ENCODE measurements at places on chromosomes 11 and 22.

DNA sequence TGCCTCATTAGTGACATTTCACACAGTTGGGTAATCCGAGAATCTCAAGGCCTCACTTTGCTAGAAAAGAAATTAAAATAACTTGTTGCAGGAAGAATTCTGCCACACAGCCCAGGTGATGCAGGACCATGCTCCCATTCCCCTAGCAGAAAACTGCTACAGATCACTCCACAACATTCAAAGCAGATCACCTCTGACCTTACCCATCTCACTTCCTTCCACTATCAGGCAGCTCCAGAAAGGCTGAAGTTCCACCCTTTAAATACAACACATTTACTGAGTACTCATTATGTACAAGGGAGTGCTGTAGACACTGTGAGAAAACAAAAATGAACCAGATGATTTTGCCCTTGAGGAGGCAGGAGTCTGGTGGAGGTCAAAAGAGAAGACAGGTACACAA, 231.0 kb downstream of the TTC28 start:
- no peak for DNase-seq

DNA sequence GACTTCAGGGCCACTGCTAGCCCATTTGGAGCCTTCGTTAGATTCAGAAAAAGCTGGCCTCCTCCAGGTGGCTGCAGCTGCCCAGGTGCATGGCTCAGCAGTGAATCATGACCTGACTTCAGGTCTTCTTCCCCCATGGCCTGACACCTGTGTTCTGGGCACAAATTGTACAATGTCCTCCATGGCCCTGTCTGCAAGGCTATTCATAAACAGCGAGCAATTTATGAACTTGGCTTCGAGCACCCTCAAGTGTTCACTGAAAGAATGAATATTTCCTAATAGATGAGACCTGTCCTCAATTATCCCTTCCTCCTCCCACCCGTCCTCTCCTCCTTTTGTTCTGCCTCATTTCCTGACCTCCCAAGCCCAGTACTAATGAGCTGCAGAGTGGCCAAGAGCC, 12.2 kb upstream of the VPS37C start:
- DNase-seq, result no peak

DNA sequence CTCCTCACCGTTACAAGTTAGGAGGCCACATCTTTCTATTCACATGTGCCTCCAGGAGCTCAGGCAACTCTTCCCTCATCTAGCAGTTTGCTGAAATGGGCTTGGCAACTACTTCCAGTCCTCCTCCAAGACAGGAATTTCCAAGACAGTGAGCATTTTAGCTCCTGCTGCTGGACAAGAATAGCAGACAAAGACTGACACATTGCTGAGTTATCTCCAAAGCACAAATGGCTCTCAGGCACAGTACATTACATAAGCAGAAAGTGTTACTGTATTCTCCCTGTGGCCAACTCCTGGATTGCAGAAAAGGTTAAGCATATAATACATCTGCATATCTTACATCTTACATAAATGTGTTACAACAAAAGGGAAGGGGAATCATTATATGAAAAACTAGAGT, 83.2 kb upstream of the POU2AF2 start:
- no peak for DNase-seq

- no peak for DNase-seq
Measured at GRCh38 chr11:67482275-67482826, 475 bp upstream of the AIP start.

- DNase-seq, result no peak
Measured at GRCh38 chr11:128501632-128502549, 85.5 kb downstream of the ETS1 start.

DNA sequence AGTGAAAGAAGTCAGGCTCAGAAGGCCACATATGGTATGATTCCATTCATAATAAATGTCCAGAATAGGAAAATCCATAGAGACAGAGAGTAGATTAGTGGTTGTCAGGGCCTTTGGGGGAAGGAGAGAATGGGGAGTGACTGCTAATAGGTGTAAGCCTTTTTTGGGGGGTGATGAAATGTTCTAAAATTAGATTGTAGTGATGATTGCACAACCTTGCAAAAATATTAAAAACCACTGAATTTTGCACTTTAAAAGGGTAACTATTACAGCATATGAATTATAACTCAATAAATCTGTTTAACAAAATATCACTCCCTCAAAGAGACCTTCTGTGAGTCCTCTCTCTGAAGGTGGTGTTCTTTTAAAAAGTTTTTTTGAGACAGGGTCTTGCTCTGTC, 72.3 kb upstream of the GRK3 start:
- no peak for DNase-seq

DNA sequence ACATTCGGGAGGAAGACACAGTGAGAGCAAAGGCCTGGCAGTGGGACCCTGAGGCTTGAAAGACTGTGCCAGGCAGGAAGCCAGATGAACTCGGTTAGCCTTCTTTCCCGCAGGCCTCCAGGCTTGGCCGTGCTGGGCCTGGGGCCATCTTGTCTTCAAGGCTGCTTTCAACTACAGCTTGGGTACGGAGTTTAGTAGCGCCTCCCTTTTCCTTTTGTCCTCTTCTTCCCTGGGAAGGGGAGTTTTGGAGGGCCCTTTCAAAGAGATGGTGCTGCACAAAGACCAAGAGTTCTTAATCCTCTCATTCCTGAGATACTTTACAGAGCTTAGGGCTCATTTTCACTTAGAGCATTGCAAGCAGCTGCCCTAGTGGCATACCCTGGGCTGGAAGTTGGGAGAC, 87.5 kb downstream of the TP53I11 start:
- no peak for DNase-seq

DNA sequence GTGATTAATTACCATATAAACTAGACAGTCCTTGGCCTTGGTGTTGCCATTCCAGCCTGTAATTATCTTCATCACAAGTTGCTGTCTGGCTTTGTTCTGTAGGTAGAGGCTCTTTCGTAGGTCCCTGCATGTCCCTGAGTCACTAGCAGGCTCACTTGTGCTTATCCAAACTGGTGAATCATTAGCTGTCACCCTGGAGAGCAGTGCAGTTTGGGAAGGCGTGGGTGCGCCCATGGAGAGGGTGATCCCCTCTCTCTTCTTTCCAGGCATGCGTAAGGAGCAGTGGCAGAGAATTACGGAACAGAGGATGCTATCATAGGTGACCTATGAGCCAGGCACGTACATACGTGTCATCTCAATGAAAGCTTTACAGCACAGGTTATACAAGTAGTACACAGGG, 11.0 kb upstream of the EHF start:
- DNase-seq, result no peak

- DNase-seq, result no peak
Measured at GRCh38 chr11:14634813-14635212, 8.8 kb upstream of the PDE3B start.

GRCh38 chr11:36090356-36091109, 146.7 kb downstream of the LDLRAD3 start:
- no peak for DNase-seq

DNA sequence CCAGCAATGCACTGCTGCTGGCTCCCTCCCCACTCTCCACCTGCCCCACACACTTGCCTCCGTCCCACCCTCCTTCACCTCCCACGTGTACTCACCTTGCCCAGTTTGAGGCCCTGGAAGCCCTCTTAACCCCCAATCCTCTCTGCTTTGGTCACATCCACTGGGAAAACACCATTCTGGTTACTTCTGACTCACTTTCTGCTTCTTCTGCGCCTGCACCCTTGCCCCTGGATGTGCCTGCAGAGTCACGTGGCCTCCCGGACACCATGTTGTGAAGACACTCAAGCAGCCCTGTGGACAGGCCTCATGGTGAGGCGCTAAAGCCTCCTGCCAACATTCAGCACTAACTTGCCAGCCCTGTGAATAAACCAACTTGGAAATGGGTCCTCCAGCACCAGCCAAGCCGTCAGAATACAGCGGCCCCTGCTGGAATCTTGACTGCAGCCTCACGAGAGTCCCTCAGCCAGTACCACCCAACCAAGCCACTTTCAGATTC, 2.6 kb upstream of the NAALADL1 start:
- DNase-seq, result no peak

GRCh38 chr22:27682437-27682836, 119.1 kb downstream of the MN1 start:
- DNase-seq, result no peak

- no peak for DNase-seq
Measured at GRCh38 chr11:69455969-69456368, 25.5 kb upstream of the LINC01488 start.

- no peak for DNase-seq
Measured at GRCh38 chr22:48738204-48738980, 1089.3 kb downstream of the BRD1 start.

GRCh38 chr11:67525275-67525976, 2.2 kb upstream of the CABP2 start:
- no peak for DNase-seq

Measured in NCI-H774 (cell line).